ENCODE measurements at places on chromosomes 4 and X. TPM values are rescaled to one million over a fixed set of nuclear protein-coding genes. Genes with fewer than 3 reads are reported as not detected.
A peak's percentile ranks its signal among the peaks of the same experiment; 100 is the strongest.

DNA sequence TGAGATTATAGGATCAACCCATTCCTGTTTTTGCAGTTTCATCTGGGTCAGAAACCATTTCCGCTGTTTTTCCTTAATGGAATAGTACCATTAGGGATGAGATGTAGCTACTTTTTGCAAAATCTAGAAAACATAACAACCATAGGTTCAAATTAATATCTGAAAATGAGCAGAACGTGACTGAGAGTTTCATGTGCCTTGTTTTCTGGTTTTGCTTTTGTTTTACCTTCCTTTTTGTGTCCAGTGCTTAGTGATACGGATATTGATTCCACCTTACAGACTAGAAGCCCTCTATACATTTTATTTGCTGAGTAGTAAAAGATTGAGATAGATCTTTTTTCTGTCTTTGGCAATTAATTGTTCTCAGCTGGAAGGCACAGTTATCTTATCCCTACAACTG is 46.5 kb downstream of the SNX25 start:
- DNase-seq: no peak

DNA sequence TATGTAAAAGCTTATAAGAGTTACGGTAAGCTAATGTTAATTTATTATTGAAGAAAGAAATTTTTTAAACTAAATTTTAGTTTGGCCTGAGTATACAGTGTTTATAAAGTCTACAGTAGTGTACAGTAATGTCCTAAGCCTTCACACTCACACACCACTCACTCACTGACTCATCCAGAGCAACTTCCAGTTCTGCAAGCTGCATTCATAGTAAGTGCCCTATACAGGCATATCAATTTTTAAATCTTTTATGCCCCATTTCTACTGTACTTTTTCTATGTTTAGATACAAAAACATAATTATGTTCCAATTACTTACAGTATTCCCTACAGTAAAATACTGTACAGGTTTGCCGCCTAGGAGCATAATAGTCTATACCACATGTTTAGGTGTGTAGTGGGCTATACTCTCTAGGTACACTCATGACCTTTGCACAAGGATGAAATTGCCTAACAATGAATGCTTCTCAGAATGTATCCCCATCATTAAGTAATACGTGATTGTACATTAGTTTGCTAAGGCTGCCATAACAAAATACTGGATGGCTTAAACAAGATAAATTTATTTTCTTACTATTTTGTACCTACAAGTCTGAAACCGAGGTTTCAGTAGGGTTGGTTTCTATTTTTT is 333.8 kb upstream of the PCDH7 start:
- DNase-seq: no peak

- no peak for DNase-seq
These were observed 432.2 kb downstream of the SMARCA1 start for GRCh38 chrX:129091097-129091496.

DNA sequence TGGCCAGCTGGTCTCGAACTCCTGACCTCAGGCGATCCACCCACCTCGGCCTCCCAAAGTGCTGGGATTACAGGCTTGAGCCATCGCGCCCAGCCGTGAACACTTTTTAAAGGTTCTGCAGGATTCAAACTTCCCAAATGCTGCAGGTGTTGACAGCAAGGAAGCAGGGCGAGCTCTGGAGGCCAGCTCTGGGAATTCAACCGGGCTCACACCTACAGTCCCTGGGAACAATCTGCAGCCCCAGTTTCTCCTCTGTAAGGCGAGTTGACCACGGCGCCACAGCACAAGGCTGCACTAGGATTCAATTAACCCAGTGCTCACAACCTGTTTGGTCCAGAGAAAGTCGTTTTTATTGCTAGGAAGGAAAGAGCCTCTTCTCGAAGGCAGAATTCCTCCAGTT is 1.6 kb downstream of the MTNR1A start:
- DNase-seq: no peak

- no peak for DNase-seq
These were observed 229.6 kb upstream of the PGRMC2 start for GRCh38 chr4:128517096-128517738.

DNA sequence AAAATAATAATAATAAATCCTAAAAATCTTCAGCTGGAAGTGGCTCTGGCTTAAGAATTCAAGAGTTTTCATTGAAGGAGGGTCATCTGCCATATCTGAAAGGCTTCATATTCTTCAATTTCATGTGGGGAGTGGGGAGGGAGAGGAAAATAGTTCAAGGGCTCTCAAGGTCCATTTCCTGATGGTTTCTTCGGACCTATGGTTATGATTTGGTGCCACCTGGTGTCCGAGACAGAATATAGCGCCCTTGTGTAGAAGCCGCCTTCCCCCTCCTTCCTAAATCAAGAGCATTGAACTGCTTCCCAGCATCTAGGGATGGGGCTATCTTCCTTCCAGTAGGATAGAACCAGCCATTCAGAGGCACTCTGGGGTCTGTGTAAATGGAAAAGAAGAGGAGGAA is 34.3 kb downstream of the NLGN3 start:
- DNase-seq: peak; percentile 17

The PAGE5 gene
- 1.5 TPM for total RNA-seq

The BMP3 gene
- not detected for total RNA-seq

The CFI gene
- total RNA-seq: not detected

Measured in activated naive CD8-positive, alpha-beta T cell treated with anti-CD3 and anti-CD28 coated beads for 36 hours (primary cell).